ENCODE measurements at places on chromosomes 11 and 22.
A peak's percentile ranks its signal among the peaks of the same experiment; 100 is the strongest.

GRCh38 chr11:9922806-9923205, 258.9 kb downstream of the SWAP70 start:
- DNase-seq, result no peak

DNA sequence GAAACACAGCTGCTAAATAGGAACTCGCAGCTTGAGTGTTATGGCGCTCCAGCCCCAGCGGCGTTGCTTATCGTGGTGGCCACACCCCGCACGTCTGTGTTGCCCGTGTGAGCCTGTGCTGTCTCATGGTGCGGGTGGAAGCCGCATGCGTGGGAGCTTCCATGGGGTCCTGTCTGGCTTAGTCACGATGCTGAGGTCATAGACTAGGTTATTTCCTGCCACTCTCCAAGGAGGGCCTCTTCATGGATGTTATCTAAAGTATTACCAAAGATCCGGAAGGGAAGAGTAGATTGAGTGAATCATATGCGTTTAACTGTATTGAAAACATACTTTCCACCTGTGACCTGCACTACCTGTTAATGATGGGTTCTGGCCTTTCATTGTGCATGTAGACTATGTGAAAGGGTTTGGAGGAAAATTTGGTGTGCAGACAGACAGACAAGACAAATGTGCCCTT, 21.7 kb downstream of the CTTN start:
- DNase-seq, result peak; percentile 7

DNA sequence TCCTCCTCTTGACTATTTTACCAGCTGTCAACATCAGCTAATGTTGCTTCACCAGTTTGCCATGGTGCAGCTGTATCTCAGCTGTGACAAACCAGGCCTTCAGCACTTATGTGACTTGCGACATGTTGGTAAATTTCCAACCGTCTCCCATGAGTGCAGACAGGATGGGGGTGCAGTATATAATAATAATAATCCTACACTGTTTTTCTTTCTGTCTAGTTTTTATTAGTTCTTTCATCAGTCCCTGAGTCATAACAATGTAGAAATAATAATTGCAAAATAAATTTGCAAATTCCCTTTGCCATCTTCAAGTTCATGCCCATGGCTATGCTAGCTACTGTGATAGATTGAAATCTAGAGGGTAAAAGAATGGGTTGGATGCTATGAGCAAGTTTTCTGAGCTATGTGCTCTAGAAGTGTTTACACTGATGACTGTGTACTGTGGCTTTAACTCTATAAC, 4.9 kb downstream of the MMP13 start:
- DNase-seq, result no peak

DNA sequence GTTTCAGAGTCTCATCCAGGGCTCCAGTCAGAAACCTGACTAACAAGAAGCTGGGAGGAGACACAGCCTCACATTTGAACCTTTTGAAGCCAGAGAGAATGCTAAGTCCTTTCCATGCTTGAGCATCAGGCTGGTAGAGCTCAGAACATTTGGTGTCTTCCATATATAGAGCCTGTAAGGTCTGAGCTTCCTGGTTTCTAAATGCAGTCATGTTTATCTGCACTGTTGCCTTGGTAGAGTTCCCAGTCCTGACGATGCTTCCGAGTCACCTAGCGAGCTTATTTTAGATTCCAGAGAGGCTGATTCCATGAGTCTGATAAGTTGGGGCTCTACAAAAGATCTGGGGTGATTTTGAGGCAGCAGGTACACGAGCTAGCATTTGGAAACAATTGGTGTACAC, 68.4 kb upstream of the SORL1 start:
- no peak for DNase-seq

DNA sequence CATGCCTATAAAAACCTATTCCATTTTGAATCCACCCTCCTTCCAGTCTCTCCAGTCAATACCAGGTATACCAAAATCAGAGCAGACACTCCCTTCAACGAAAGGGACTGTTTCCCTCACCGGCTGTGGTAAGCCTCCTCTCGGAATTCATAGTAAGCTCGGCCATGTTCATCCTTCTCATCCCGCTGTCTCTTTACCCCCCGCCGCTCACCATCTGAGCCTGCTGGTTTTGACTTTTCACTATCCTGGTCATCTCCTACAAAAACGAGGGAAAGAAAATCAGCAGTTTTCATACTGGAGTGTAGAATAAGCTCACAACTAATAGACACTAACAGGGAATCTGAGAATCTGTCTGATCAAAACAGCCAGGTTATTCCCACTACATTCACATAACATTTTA, 3.1 kb downstream of the HNRNPUL2 start:
- no peak for DNase-seq

GRCh38 chr11:3833449-3833848, 7.3 kb downstream of the RHOG start:
- no peak for DNase-seq

DNA sequence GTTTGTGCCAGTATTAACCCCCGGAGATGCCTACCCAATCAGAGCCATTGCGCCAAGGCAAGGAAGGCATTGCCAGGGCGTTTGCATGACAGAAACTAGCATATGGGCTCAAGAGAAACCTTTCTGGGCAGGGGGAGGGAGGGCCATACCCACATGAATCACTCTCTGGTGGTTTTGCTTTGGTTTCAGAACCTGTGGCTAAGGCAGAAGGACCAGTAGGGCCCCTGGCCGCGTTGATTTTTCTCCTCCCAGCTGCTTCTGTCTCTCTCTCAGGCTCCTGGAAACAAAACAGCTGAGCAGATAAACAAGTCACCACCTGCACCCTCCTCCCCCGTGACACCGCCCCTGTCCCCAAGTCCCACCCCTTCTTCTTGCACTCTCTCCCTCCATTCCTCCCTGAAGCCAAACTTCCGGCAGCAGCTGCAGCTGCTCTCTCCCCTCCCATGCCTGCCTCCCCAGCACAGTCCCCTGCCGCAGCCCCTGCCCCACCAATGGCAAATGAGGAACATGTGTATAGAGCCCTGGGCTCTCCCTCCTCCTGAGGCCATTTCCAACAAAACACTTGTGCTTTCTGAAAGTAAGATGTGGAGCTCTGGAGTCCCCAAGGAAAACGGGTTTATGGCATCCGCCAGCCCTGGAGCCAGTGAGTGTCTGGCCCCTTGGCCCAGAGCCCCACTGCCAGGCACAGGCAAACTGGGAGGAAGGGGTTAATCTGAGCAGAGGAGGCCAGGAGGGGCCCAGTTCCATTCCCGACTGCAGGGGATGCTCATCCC, 39.0 kb upstream of the ADA2 start:
- no peak for DNase-seq

DNA sequence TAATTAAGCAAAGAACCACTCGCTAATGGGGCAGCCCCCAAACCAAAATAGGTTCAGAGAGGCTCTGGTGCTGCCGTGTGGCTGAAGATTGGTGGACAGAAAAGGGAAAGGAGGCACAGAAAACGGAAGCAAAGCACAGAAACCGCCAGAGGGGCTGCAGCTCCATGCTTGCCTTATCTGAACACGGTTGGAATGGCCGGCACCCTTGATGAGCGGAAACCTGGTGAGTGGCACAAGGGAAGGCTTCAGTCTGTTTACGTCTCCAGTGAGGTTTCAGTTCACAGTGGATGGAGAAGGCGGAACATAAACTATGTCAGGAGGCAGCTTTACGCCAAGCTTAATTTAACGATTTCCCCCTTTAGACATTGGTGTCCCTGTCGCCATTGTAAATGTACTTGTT, 5.2 kb upstream of the PRR33 start:
- DNase-seq, result no peak

DNA sequence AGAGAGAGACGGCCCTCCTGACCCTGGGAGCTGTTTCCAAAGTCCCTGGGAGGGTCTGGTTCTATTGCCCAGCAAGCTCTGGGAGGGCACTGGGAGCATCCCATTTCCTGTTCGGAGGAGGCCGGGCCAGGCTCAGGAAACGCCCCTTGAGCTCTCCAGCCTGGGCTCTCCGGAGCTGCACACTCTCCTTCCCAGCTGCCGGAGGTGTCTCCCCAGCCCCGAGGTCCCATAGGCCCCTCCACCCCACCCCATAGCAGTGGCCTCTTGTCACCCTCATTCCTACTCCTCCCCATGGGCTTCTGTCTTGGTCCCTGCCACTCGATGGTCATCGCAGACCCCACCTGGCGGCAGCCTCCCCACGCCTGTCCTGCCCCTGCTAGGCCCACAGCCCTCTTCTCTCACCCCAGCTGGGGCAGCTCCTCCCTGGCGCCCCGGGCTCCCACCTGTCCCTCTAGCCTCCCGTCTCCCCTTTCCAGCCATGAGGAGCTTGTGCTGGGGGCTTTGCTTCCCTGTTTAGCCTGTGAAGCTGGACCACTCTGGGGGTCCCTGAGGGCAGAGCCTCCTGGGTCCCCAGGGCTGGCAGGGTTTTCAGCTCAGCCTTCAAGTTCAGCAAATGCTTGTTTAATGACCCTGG, 2.8 kb downstream of the TSPAN32 start:
- DNase-seq, result no peak

DNA sequence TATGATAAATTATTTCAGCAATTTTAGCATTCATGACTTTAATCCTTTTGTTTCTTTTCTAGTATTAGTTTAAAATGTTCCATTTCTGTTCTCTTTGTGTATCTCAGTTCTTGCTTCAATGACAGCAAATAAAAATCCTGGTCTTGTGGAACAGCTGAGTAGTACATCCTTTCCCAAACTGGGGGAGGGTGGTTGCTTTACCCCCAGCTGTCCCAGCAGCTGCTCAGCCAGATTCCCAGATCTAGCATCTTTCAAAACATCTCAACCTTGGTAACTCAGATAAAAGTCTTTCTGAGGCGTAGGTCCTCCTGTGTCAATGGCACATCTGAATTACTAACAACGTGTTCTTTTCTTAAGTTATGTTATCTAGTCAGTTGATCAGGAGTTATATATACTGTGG, 72.2 kb upstream of the GRK2 start:
- DNase-seq, result no peak

- no peak for DNase-seq
These were observed 11.2 kb upstream of the IGLL1 start for GRCh38 chr22:23591201-23591791.

- no peak for DNase-seq
These were observed 30.6 kb downstream of the SCGB1A1 start for GRCh38 chr11:62449451-62449851.

DNA sequence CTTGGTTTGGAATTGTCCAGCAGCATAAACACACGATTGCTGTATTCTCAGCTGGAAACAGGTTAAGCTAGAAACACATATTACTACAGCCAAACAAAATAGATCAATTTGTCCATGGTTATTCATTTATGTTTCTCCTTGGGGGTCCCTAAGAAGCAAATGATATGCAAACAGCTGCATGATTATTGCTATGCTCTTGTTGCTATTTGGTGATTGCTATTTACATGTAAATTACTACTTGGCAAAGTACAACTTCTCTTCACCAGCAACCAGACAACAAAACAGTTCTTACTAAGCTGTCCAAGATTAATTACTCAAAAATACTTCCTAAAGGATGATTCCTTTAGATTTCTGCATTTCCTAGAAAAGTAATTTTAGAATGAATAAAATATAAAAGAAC, 567.9 kb upstream of the ARHGAP42 start:
- DNase-seq, result no peak

GRCh38 chr11:114745150-114745671, 66.9 kb downstream of the NXPE2 start:
- DNase-seq, result no peak

DNA sequence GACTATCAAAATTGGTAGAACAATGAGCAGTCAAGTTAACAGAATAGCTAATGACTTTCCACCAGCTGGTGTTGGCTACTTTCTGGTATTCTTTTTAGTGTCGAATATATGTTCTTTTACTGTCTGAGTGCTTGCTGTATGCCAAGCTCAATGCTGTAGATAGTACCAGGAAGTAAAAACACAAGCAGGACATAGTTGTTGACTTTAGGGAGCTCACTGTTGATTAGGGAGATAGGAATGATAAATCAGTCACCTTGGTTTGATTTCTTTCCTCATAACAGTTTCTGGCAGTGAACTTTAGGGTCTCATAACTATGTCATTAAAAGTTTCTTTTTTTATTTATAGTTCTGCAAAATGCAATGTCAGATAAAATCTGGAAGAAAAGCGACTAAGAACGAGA, 9.0 kb downstream of the HMGXB4 start:
- no peak for DNase-seq

- no peak for DNase-seq
These were observed 212.3 kb downstream of the DDX10 start for GRCh38 chr11:108877178-108877577.

- no peak for DNase-seq
These were observed 1.5 kb upstream of the SLC16A8 start for GRCh38 chr22:38085501-38085900.

- DNase-seq, result no peak
These were observed 35.0 kb downstream of the TPBGL start for GRCh38 chr11:75275581-75275980.

DNA sequence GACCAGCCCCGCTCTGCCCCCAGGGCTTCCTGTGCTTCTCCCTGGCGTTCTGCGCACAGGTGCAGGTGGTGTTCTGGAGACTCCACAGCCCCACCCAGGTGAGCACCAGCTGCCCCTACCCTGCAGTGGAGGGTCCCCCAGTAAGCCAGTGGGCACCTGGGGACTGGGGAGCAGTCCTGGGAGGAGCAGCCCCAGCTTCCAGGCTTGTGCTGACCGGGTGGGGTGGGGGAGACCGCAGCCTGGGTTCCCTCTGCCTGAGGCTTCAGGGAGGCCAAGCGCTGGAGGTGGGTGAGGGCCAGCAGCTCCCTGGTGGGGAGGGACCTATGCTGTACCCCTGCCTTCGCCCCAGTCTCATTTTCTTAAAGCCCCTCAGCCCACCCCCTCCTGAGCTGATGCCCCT, 6.9 kb downstream of the TSPAN32 start:
- DNase-seq, result no peak

- DNase-seq, result peak; percentile 92
These were observed 14.0 kb downstream of the RPUSD4 start for GRCh38 chr11:126197277-126197939.

- peak; percentile 30 for DNase-seq
These were observed 549.2 kb downstream of the MIAT start for GRCh38 chr22:27206374-27207133.

DNA sequence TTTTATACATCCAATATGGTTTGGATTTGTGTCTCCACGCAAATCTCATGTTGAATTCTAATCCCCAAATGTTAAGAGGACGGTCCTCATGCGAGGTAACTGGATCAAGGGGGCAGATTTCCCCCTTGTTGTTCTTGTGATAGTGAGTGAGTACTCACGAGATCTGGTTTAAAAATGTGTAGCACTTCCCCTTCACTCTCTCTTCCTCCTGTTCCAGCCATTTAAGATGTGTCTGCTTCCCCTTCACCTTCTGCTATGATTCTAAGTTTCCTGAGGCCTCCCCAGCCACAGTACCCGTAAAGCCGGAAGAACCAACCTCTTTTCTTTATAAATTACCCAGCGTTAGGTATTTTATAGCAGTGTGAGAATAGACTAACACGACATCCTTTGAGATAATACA, 98.6 kb downstream of the TTC28 start:
- DNase-seq, result no peak

GRCh38 chr11:62613291-62613778, 278 bp downstream of the ROM1 start:
- no peak for DNase-seq
